ENCODE measurements at places on chromosomes 16 and 17.

DNA sequence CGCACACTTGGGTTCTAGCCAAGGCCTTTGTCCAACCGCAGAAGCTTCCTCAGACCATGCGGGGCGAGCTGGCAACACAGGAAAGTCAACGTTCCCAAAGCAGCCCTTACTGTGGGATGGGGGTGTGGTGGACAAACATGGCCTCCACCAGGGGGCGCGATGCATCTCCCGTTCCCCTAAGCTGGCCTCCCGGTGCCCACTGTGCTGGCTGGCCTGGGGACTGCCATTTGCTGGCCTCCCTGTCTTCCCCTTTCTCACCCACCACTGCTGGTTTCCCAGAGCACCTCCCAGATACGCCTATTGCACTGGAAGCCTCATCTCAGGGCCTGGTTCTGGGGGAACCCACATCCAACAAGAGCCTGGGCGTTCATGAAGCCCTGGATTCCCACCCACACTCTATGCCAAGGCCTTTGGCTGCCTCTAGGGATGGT is 145.3 kb downstream of the IRF8 start:
- DNase-seq, result peak; percentile 74

- no peak for DNase-seq
Observed at GRCh38 chr17:8068736-8069586, 18.6 kb downstream of the ALOX12B start.

DNA sequence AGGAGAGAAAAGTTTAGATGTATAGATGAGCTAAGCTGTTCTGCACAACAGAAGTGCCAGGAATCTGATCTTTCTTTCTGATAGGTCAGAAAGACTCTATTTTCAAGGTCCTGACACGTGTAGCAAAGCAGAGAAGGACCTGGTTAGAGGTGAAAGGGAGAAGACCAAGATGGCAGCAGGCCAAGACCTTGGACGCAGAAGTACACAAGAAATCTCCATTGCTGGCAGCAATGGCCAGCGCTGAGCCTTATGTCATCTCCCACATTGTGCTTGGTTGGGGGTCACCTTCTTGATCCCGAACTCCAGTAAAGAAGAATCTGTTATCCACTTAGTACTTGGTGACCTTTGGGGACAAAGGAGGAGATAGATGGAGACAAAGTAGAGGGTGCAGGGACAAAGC is 41.8 kb upstream of the AKAP1 start:
- no peak for DNase-seq

DNA sequence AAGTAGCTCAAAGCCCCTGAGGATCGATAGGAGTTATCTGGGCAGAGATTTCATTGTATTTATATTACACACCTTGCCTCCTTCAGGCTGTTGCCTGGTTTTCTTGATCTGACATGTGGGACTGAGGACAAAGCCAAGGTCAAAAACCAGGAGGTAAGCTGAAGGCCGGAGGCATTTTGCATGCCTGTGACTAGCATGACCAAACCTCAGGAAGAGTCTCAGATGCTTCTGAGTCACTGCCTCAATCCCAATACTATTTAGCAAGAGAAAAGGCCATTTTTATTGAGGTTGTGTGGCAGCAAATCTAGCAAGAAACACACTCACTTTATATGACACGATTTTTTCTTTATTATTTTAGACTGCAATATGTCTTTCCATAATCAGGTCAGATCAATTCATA is 968.1 kb downstream of the CDH11 start:
- no peak for DNase-seq

DNA sequence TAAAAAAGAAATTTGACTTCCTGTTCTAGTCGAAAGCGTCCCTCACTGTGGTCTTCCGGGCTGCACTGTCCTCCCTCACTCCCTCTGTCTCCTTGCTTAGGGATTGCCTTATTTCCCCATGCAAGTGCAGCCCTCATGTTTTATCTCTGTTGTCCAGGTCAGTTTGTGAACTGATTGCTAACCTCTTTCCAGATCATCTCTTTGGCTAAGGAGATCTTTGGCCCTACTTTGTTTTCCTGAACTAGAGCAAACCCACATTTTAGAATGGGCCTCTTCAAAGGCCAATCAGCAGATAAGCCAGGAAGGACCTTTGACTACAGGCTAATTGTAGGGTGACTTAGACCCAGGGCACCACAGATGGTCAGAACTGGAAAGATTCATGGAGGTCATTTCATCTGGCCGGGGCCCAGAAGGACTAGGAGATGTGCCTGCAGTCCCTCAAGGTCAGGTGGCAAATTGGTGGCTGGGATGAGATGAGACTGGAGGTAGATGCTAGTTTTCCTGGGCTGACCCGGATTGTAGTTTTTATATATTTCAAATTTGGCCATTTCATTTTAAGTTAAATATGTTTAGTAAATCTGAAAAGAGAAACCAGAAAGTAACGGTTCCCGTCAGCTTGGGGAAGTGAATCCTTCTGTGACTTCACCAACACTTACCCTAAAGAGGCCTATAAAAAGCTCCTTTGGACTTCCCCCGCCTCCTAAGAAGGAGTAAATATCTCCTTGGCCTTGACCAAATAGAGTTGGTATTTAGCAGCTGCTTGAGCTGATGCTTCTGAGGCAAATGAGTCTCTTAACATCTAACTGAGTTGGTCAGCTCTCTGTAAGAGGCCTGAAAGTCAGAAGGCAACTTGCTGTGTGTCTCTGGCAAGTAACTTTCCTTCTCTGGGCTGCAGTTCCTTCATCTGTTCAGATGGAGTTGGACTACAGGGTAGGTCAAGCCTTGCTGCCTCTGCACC is 6.2 kb upstream of the SLC25A19 start:
- no peak for DNase-seq

DNA sequence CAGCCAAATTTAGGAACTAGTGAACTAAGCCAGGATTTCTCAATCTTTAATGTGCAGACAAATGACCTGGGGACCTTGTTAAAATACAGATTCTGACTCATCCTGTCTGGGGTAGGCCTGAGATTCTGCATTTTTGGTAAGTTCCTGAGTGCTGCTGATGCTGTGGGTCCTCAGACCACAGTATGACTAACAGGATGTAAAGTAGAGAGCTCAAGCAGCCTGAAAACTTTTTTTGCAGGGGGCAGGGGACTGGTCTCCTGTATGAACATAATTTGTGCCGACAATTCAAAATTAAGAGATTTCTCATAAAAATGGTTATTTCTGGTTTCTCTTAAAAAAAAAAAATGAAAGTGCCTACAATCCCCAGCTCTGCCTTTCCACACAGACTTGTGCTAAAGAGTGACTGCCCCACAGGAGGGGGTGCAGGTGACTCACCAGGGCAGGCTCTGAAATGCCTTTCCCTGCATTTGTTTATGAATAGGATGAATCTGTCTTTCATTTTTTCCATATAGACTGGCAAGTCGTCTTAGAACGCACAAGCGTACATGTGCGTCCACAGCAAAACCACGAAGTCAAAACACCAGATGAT is 271.5 kb downstream of the PHKB start:
- peak; percentile 48 for DNase-seq

DNA sequence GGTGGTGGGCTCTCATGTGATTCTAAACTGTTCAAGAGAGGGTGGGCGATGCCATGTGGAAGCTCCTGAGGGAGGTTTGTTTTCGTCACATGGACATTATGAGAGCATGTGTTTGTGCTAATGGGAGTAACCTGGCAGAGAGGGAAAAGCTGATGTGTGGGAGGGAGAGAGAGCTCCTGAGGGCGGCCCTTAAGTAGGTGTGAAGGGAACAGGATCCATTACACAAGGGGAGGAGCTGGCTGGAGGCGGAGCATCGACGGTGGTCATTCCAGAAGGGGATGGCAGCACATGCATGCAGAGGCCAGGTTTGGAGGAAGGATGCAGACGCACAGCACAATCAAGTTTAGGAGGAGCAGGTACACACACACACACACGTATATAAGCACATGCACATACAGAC is 197.5 kb downstream of the RPTOR start:
- no peak for DNase-seq

DNA sequence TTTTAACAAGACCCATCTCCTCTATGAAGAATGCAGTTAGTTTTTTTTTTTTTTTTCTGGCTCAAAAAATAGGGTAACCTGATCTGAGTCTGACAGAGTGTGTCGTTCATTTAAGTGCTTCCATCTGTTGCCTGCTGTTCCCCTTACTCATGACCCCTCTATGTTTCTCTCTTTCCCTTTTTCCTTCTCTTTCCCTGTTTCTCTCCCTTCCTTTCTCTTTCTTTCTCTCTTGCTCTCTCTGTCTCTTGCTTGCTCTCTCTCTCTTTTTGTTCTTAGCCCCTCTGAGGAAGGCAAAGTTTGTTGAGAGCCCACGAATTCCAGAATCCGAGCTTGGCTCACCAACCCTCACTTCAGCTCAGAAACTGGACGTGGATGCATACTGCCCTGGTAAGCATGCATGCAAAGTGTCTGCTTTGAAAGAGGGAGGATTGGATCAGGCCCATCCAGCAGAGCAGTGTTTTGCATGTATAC is 185.0 kb downstream of the TANC2 start:
- no peak for DNase-seq

- no peak for DNase-seq
Observed at GRCh38 chr16:72926177-72927070, 121.5 kb downstream of the ZFHX3 start.

DNA sequence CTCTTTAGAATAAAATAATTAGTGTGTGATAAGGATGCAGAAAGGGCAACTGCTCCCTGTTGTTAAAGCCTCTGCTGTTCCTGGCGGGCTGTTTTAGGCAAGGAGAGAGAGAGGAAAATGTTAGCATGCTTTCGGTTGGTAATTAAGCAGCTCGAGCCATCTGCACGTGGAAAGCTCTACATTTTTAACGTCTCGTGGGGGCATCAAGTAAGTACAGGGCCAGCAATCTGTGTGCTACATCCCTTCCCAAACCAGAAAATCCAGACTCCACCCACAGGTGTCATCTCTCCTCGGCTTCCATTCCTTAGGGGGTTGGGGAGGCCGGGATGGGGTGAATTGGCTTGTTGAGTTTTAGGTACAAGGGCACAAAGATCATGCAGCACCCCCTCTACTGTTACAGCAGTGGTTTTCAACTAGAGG is 62.4 kb upstream of the MARCHF10 start:
- no peak for DNase-seq

- peak; percentile 95 for DNase-seq
Observed at GRCh38 chr16:29815793-29816693, at the start of gene PAGR1. PAGR1 (plus strand) TSS chr16:29816152; CDS start chr16:29816526, 374 bp downstream.

GRCh38 chr17:66670206-66670605 is 164.7 kb upstream of the CACNG5 start:
- DNase-seq, result no peak

GRCh38 chr17:7023576-7024401 is 939 bp downstream of the BCL6B start:
- no peak for DNase-seq

GRCh38 chr16:87715658-87716057 is 50.1 kb downstream of the KLHDC4 start:
- no peak for DNase-seq

- DNase-seq, result no peak
Observed at GRCh38 chr16:84526794-84527531, 22.5 kb upstream of the MEAK7 start.

GRCh38 chr16:67939507-67940445 is 3.1 kb upstream of the PSMB10 start:
- DNase-seq, result no peak

- DNase-seq, result no peak
Observed at GRCh38 chr17:15237106-15237425, 28.1 kb downstream of the PMP22 start.

DNA sequence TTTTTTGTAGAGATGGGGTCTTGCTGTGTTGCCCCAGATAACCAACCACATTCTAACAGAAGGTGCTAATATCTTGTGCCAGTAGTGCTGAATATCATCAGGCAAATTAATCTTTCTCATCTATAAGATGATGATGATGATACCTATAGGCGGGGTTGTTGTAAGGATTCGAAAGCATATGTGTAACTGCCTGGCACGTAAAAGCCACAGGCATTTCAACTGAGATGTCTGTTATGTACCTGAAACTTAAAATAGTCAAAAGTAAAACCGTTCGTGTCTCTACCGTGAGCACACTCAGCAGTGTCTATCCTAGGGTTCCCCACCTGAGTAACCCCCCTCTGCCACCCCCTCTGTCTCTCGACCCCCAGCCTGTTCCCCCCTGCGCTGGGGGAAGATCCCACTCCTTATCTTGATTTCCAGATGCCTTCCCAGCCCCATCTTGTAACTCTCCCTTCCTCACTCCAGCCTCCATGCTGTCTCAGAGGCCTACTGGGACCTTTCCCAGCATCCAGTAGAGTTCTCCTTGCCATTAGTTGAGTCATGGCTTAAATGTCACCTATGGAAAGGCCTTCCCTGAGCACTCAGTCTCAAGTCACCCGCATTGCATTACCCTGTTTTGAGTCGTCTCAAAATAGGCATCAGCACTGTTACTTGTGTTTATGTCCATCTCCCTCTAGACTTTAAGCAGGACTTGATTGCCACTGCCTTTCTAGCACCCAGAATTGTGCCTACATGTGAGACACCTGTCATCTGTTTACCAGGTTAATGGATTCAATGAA is 34.1 kb downstream of the CDRT15 start:
- no peak for DNase-seq

DNA sequence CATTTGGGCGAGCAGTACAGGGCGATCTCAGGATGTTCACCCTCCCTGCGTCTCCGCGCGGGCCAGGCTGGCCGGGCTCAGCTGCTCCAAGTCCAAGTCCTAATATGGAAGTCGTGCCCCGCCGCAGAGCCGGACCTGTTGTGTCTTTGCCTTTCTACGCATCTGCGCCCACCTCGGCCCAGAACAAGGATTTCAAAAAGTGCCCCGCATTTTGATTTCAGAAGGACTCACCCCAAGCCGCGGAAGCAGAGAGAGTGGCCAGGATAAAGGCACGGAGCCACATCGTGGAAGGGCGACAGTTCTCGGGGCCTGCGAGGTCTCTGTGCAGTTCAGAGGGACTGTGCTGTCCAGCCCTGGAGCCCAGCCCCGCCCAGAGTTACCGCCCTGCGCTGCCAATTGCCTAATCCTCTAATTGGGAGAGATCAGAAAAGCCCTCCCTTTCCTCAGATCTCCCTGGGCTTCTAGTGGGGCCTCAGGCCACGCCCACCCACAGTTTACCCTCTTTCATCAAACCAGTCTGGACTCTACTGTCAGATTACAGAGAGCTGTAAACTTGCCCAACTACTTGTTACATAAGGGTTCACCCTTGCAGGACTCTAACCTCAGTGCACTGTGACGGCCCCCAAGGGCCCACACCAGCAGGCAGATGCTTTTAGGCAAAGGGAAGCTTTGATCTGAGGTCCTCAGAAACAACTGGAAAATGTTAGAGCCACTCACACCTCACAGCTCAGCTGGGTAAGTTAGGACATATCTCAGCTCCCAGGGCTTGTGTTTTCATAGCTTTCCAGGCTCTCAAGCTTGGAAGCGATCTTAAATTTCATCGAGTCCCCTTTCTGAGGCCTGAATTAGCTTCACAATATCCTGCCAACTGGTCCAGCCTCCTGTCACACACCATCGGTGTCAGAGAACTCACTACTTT is at the start of gene CES1:
Gene CES1, minus strand, starts transcription at position 324 of the 919 bp plus-strand sequence. Its CDS starts 41 bp downstream, at position 283.
- DNase-seq, result no peak

GRCh38 chr16:88651276-88651988 is 579 bp upstream of the CYBA start:
- DNase-seq, result no peak

GRCh38 chr17:37546302-37546701 is 56.6 kb downstream of the DUSP14 start:
- no peak for DNase-seq

- no peak for DNase-seq
Observed at GRCh38 chr16:80971819-80972218, 34.9 kb downstream of the CMC2 start.

GRCh38 chr16:84544031-84544773 is 39.7 kb upstream of the MEAK7 start:
- no peak for DNase-seq

Data from HTR-8/SVneo (cell line).